ENCODE measurements at places on chromosomes 2 and 18.

DNA sequence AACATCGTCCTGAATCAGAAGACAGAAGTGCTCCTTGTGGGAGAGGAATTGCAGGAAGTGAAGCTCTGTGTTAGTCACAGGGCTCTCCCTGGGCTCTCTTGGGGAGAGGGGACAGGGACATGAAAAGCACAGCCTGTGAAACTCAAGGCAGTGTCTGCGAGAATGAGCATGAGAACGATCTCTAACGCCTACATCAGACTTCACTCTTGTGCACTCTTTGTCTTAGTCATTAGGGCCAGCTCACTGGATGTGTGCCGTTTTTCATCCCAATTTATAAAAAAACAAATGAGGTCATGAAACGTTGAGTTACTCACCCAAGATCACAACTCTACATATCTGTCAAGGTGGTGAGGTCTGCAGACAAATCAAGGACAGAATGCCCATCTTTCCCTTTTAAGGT is 27.0 kb upstream of the TWIST2 start:
- DNase-seq: no peak

DNA sequence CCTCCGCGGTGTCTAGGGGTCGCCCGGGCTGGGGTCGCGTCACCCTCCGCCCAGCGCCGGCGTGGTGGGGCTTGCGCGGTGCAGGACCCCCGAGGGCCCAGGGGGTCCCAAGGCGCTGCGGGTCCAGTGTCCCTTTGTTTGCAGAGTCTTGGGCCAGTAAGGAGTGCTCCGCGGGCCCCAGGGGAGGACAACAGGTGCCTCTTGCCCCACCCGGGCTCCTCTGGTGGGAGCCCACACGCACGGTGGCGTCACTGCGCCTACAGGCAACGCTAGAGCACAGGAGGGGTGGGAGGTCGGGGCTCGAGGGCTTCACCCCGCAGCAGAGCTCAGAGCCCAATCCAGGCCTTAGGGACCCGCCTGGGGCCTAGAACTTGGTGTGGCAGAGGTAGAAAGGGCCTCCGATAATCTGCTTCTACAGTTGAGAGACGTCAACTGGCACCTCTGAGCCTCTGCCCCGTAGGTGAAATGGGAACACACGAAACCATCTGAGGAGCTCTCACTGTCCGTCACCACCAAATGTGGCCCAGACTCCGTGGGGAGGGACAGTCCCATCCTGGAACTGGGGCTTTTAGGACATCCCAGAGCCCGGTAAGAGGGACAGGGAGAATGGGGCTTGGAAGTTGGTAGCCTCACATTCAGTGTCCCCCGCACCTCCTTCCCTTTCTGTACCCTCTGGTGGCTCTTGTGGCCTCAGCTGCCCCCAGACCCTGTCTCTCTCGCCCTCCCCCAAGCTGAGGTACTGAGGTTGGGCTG is 1.4 kb downstream of the ARID5A start:
- no peak for DNase-seq

- no peak for DNase-seq
These were observed 29.4 kb upstream of the YWHAQ start for GRCh38 chr2:9660154-9660553.

- no peak for DNase-seq
These were observed 48.1 kb downstream of the GALNT3 start for GRCh38 chr2:165745916-165746315.

All from left hindlimb (tissue), 1 donor.